ENCODE measurements at places on chromosomes 11 and 22.

- DNase-seq: no peak
These were observed at the start of gene SYT13 for GRCh38 chr11:45285930-45286632. TSS of gene SYT13 (minus strand) at chr11:45286341. CDS start at chr11:45286207, 134 bp downstream.

DNA sequence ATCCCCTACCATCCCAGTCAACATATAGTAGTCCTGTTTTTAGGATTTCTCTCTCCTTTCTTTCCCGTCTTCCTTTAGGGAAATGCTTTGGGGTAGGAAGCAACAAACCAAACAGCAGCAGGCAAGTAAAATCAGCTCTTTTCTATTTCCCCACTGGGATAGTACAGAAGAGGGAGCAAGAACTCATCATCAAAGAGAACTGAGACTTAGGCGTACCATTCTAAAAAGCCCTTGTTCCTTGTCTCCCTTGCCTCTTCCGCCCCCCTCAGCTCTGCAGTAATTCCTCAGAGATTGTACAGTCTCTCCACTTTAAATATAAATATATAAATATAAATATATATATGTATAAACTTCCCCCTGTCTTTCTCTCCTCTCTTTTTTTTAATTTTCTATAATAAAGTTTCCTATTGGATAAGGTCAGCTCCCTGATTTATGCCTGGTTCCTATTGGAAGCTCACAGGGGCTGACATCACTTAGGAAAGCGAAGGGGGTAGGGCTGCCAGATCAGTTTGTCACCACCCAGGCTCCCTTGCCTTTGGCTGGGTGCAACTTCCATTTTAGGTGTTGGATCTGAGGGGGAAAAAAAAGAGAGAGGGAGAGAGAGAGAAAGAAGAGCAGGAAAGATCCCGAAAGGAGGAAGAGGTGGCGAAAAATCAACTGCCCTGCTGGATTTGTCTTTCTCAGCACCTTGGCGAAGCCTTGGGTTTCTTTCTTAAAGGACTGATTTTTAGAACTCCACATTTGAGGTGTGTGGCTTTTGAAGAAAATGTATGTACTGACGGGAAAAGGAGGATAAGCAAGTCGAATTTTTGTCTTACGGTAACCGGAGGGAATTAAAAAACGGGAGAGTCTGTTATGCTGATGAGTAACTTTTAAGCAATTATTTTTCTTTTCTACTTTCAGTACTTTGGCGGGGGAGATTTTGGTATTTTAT is at the start of gene CTNND1:
TSS of gene CTNND1 (plus strand) at position 502 of the 934 bp plus-strand sequence. CDS start 29,677 bp downstream, outside the sequence.
- DNase-seq: no peak

DNA sequence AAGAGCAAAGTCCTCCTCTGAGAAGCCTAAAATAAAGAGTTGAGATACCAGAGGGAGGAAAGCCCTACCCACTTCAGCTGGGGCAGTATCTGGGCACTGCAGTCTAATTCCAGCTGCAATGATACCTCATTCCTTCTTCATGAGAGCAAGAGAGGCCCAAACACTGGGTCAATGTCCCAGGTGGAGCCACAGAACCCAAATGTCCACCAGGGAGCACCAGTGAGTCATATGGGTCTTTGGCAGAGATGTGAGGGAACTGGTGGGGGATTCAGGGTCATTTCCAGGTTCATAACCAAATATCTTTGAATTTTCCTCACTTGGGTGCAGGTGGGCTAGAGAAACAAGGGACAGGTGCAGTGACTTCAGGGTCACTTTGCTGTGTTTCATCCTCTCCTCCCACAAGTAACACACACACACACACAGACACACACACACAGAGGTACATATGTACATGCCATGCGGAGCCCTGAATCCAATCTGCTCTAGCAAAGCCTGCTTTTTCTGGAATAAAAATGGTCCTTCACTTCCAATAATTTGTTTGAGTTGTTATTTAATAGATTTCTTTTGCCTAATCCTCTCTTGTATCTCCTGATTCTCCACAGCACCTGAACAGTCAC is 585.4 kb downstream of the SOX6 start:
- peak; percentile 1 for DNase-seq

GRCh38 chr11:124886476-124886875 is 11.2 kb downstream of the ROBO4 start:
- no peak for DNase-seq

DNA sequence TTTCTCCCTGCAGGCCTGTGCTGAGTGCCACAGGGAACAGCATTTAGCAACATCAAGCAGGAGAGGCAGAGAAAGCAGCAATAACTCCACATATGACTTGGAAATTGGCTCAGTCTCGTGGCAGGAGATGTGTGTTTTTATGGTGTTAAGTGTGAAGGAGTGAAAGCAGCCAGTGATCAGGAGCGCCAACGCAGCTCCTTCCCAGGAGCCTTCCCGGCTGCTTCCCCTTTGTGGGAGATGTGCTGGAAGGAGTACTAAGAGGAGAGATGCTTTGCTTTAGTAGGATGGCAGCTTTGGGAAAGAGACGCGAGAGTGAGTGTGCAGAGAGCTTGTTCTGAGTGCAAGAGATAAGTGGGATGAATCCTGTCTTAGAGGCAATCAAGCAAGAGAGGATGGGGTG is 54.7 kb upstream of the KIRREL3 start:
- DNase-seq: no peak

DNA sequence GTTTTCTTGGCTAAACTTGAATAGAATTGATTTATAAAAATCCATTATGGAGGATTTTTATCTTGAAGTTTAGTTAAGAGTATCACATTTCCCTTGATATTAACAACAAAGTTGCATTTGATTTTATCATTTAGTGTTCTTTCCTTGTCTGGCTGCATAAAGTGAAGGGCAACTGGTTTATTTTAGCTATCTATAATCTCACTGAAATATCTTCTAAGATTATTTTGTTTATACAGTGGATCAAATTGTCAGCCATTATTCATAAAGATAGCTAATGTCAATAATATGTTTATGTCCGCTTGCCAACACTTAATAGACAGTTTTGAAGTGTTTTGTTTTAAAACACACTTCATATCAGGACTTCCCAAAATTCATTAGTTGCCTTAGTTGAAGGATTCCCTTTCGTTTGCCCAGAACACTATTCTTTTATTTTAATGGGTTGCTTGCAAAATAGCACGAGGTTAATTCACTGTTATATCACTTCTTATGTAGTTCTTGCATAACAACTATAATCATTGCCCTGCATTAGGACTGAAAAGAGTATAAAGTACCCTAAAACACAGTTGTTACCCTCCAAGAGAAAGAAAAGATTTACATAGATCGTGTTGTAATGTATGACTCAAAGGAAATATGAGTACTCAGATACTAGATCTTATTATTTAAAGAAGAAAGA is 73.0 kb downstream of the MSANTD4 start:
- no peak for DNase-seq

DNA sequence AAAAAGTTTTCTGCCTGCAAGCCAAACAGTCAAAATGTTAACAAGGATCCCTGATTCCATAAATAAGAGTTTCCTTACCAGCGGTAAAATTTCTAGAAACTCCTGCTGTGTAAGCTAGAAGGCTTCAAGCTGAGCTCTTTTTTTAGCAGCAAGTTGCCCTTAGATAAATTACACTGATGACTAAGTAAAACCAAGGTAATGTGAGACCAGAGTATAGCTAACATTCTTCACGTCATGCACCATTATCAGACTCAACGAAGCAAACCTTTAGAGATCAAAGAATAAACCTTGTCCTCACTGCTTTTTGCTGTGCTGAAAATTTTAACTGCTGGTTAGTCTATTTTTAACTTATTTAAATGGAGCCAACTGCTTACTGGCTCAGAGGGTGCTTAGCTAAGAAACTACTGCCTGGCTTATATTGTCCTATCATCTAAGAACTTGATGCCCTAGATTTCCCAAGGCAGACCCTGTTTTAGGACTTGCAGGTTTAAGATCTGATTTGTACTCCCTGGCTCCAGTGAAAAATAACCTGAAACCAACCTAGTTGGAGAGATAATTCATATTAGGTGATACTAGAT is 900.7 kb downstream of the JRKL start:
- DNase-seq: no peak

DNA sequence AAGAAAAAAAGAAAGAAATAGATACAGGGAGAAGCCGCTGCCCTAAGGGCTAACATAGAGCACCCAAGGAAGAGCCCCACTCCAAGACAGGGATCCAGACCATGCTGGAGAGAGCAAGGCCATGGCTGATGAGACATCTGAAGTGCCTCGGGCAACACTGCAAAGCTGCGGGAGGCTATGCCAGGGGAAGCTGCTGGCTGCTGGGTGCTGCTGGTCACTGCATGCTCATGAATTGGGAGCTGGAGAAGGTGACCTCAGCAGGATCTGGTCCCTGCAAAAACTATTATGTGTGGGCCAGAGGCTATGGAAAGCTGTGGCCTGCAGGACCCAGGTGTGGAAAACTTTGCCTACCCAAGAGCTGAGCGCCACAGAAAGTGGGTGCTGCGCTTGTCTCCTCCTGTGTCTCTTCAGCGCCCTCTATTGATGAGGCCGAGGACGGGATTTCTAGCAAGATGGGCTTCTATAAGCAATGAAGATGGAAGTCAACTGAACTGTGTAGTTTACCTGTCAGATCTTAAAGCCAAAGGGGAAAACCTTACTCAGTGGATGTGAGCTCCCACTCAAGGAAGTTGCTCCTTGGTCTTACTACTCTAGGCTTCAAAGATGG is 17.3 kb upstream of the SLC29A2 start:
- peak; percentile 61 for DNase-seq

DNA sequence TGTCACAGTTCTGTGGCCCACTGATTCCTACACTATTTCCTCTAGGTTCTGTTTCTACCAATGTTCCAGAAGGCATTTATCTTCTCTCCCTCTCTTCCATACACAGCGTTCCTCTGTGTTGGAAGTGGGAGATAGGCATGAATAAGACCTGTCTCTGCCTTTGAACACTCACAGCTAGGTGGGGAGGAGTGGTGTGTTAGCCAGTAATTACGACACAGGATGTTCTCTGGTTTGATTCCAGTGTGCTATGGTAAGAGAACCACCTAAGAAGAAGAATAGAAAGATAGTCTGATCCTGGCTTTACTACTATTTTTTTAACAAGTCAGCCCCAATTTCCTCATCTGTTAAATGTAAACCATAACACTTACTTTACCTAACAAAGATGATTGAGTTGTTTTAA is 200.2 kb upstream of the MTMR2 start:
- no peak for DNase-seq

- no peak for DNase-seq
These were observed 1017.5 kb upstream of the TENM4 start for GRCh38 chr11:80458376-80458775.

DNA sequence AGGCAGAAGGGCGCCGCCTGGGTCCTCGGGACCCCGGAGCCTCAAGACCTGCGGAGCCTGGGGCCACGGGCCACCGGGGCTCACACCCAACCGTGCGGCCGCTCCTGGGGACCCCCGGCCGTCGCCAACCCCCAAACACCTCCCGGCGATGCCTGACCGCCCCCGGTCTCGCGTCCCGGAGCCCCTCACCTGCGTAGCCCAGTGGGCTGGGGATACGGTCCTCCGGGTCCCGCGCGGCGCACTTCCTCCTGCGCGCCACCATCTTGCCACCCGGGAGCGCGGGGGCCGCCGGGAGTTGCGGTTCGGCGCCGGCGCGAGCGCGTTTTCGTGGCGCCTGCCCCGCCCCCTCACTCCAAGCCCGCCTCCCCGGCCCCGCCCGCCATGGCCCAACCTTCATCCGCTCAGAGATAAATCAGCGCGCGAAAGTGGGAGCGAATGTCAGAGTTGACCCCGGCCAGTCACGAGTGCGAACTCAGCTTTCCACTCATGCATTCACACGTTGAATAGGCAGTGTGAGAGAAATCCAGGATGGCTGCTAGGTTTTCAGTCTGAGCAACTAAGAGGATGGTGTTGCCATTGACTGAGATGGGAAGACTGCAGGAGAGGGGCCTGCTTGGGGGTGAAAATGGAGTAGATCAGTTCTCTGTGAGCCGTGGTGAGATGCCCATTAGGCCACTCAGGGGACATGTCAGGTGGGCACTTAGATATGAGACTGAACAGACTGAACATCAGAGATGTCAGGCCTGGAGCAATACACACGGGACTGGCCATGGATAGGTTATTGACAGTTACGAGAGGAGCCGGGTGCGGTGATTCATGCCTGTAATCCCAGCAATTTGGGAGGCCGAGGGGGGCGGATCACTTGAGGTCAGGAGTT is at the start of gene RRP7A:
TSS of gene RRP7A (minus strand) at position 272 of the 877 bp plus-strand sequence. CDS start at position 262, 10 bp downstream.
- DNase-seq: peak; percentile 83

GRCh38 chr22:38623351-38623750 is 32.8 kb downstream of the FAM227A start:
- DNase-seq: no peak

DNA sequence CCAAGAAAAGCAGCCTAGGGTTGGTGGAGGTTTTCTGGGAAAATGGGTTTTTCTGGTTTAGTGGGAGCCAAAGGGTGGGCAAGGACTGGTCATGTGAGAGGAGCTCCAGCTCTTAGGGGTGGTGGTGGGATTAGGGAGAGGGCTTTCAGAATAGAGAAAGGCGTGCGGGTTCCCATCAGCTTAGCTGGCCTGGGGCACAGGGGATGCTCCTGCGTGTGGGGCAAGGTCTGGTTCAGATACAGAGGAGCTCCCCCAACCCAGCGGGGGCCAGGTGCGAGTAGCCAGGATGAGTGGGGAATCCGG is 644 bp downstream of the TMEM134 start:
- no peak for DNase-seq

DNA sequence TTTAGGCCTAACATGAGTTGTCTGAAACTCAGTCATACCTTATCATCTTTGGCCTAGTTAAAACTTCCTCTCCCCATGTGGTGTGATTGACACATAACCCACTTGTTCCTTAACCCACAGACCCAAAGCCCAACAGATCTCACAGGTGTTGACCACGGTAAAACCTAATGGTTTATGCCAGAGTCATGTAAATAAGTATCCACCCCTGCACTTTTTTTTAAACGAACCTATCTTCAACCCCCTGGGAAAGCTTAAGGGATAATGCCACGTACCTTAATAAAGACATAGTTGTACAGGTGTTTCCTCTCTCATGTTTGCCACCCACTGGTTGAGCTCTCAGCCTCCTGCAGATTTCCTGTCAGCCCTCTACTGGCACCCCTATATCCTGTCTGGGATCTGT is 709.3 kb upstream of the CCDC179 start:
- DNase-seq: no peak

DNA sequence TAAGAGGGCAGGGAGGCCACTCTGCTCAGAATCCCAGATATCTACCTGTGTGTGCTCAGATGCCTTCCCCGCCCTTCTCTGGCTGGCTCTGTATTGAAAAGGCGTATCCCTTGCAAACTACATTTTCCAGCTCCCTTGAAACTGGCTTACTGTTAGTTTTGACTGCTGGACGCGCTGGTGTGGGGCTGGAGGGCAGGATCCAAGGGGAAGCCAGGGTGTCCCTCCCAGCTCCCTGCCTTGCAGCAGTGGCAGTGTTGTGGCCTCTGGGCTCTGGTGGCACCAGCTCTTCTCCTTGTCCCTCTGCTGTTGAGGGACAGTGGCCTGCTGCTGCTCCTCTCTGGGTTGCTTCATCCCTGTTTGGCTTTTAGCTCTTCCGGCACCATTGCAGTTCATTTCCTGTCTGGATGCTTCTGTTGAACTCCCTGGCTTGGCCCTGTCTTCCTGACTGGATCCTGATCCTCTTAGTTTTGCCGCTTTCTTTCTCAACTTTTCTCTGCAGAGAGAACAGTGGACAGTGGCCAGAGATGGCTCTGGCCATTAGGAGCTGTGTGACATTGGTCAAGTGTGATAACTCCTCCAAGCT is 107.1 kb upstream of the PARVA start:
- DNase-seq: no peak

GRCh38 chr11:65352783-65353182 is 1.8 kb upstream of the TIGD3 start:
- peak; percentile 39 for DNase-seq

GRCh38 chr11:66845876-66846212 is 2.6 kb downstream of the RCE1 start:
- DNase-seq: no peak

- DNase-seq: no peak
These were observed 147.9 kb upstream of the CADM1 start for GRCh38 chr11:115652094-115652493.

Measured in KG1 (cell line).